ENCODE measurements at places on chromosomes 7 and 10. TPM values are rescaled to one million over a fixed set of nuclear protein-coding genes. Genes with fewer than 3 reads are reported as not detected.

DNA sequence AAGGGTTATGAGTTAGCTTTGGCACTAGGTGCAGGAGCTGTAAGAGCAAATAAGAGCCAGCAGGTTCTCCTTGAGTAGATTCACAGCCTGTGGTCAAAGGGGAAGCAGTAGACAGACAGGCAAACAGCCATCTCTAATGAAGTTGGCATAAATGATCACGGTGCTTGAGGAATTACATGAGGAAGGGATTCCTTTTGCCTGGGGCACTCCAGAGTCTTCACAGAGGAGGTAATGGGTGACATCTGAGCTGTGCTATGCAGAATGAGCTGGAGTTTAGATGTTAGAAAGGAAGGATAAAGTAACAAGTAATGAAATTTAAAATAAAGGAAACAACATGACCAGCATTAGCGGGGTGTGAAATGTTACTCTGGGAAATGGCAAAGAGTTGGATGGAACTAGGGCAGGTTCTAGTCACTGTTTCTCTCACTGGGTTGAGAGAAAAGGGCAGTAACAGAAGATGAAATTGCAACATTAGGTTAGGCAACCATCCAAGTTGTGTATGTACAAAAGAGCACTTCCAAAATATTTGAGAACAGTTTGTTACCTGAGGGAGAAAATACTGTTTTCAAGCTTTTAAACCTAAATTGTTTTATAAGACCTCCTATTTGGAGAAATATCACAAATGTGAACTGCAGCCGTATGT is 613.8 kb downstream of the PHTF2 start:
- H3K4me3 ChIP-seq: no peak overlapping the region
- no peak overlapping the region for H3K27ac ChIP-seq
- H3K36me3 ChIP-seq: no peaks in the 10 kb centered on the region
- DNase-seq: no peak
- H3K4me1 ChIP-seq: no peaks in the 10 kb centered on the region
- H3K27me3 ChIP-seq: no peaks in the 10 kb centered on the region

GRCh38 chr7:67842571-67842970 is 845.9 kb downstream of the TYW1 start:
- DNase-seq: no peak
- H3K27me3 ChIP-seq: no peaks in the 10 kb centered on the region
- no peak overlapping the region for H3K27ac ChIP-seq
- H3K36me3 ChIP-seq: no peaks in the 10 kb centered on the region
- no peak overlapping the region for H3K4me3 ChIP-seq
- no peaks in the 10 kb centered on the region for H3K4me1 ChIP-seq

DNA sequence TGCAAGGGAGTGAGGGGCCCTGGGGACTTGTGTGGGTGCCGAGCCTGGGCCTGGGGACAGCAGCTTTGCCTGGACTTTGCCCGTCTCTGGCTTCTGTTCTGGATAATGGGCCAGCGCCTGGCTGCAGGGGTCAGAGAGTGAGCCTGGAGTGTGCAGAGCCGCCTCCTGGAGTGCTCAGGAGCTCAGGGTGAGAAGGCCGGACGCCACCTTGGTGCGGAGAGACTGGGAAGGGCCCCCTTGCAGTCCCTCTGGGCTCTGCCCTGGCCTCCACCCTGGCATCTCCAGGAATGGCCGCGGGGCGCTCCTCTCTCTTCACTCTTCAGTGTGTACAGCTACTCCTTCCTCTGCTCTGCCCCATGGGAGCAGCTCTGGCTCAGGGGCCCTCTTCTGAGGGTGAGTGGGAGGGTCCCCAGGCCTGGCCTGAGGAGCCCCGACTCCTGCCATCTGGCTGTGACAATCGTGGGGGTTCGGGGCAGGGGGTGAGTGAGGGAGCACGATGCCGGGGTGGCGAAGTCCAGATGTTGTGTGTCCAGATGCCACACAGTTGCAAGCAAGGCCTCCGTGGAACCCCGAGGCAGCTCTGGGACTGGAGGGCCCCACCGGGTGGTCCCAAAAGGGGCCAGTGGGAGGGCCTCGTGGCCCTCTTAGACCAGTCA is 187.1 kb downstream of the DNAJB6 start:
- H3K4me1 ChIP-seq: no peaks in the 10 kb centered on the region
- no peaks in the 10 kb centered on the region for H3K36me3 ChIP-seq
- H3K27me3 ChIP-seq: no peaks in the 10 kb centered on the region
- no peak overlapping the region for H3K4me3 ChIP-seq

- no peaks in the 10 kb centered on the region for H3K27me3 ChIP-seq
- no peaks in the 10 kb centered on the region for H3K4me1 ChIP-seq
- H3K36me3 ChIP-seq: no peaks in the 10 kb centered on the region
- H3K4me3 ChIP-seq: no peak overlapping the region
These were observed 257.2 kb downstream of the TWIST1 start for GRCh38 chr7:18860221-18860620.

DNA sequence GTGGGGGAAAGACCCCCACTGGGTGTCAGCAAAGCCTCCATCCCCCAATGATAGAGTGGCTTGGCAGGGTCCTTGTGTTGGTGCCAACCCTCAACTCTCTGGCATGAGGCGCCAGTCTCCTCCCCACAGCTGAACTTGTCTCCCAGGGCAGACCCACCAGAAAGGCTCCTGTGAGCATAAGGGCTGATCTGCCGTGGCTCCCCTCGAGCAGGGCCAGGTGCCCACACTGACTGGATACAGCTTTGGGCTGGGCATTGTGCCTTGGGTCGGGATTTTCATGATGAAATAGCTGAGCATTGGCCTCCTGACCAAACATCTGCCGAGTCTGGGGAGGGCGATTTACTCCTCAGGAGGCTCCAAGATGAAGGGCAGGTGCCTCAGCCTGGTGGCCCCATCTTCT is 68.1 kb upstream of the NPTX2 start:
- no peaks in the 10 kb centered on the region for H3K36me3 ChIP-seq
- H3K27me3 ChIP-seq: no peaks in the 10 kb centered on the region
- no peaks in the 10 kb centered on the region for H3K4me1 ChIP-seq
- H3K27ac ChIP-seq: no peak overlapping the region
- H3K4me3 ChIP-seq: no peak overlapping the region
- DNase-seq: no peak

DNA sequence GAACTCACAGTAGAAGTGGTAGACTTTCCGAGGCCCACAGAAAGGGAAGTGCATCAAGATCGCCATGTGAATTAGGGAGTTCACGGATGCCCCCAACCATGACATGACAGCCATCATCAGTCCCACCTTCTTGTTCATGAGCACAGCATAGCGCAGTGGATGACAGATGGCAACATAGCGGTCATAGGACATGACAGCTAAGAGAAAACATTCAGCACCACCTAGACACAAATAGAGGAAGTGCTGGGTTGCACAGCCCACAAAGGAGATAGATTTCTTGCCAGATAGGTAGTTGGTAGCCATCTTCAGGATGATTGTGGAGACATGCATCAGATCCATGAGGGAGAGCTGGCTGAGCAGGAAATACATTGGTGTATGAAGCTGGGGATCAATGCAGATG is 342 bp downstream of the OR2AE1 start:
- H3K36me3 ChIP-seq: no peaks in the 10 kb centered on the region
- no peak overlapping the region for H3K4me3 ChIP-seq
- no peak overlapping the region for H3K27ac ChIP-seq
- no peaks in the 10 kb centered on the region for H3K27me3 ChIP-seq
- DNase-seq: no peak
- no peaks in the 10 kb centered on the region for H3K4me1 ChIP-seq

GRCh38 chr7:150405584-150406311 is 26.6 kb downstream of the ZNF775 start:
- peak overlapping the region; percentile 85 for H3K27ac ChIP-seq
- peaks cover 9% of the 10 kb centered on the region for H3K36me3 ChIP-seq
- no peaks in the 10 kb centered on the region for H3K27me3 ChIP-seq
- H3K4me3 ChIP-seq: peak overlapping the region; percentile 92
- no peak for DNase-seq

DNA sequence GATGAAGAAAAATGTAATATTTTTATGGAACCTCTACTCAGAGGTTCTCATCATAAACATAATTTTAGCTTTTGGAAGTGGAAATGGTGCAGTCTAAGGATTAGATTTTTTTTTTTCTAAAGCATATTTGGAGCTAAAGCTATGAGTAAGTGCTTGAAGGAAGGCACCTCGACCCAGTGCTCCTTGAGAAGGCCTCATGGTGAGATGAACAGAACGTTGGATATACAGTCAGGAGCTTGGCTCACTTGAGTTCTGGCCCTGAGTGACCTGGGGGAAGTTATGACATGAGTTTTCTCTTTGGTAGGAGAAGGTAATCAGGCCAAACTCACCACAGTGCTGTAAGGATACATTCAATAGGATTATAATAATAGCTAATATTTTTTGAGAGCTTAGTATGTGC is 163.3 kb downstream of the JCAD start:
- no peaks in the 10 kb centered on the region for H3K36me3 ChIP-seq
- no peaks in the 10 kb centered on the region for H3K4me1 ChIP-seq
- DNase-seq: no peak
- H3K27ac ChIP-seq: no peak overlapping the region
- H3K4me3 ChIP-seq: no peak overlapping the region
- peaks cover 7% of the 10 kb centered on the region for H3K27me3 ChIP-seq

DNA sequence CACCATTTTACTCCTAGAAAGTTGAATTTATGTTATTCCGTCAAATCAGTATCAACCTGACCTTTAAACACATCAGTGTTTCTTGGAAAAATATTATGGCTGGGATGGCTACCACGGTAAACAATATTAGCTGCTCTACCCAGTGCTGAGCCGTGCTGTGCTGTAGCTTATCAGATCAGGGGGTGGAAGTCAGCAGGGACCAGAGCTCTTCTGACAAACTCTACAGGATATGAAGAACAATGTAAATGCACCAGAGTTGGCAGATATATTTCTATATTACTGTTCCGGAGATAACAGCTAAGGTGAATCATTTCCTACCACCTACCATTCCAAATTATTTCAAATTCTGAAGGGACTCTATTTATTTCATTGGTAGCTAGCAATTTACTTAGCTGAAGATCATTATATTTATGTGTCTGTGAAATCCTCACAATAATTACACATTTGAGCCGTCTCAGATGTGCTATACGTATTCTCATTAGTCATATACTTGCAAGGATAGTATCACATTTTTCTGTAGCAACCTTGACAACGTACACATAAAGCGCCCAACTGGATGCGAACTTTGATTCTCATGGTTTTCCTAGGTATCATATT is 76.5 kb downstream of the TEX36 start:
- H3K27ac ChIP-seq: no peak overlapping the region
- no peaks in the 10 kb centered on the region for H3K4me1 ChIP-seq
- H3K4me3 ChIP-seq: no peak overlapping the region
- H3K36me3 ChIP-seq: no peaks in the 10 kb centered on the region
- H3K27me3 ChIP-seq: no peaks in the 10 kb centered on the region

GRCh38 chr7:36131026-36131425 is 22.0 kb upstream of the EEPD1 start:
- no peak overlapping the region for H3K27ac ChIP-seq
- no peaks in the 10 kb centered on the region for H3K27me3 ChIP-seq
- H3K4me1 ChIP-seq: peaks cover 5% of the 10 kb centered on the region
- no peak overlapping the region for H3K4me3 ChIP-seq
- DNase-seq: no peak

DNA sequence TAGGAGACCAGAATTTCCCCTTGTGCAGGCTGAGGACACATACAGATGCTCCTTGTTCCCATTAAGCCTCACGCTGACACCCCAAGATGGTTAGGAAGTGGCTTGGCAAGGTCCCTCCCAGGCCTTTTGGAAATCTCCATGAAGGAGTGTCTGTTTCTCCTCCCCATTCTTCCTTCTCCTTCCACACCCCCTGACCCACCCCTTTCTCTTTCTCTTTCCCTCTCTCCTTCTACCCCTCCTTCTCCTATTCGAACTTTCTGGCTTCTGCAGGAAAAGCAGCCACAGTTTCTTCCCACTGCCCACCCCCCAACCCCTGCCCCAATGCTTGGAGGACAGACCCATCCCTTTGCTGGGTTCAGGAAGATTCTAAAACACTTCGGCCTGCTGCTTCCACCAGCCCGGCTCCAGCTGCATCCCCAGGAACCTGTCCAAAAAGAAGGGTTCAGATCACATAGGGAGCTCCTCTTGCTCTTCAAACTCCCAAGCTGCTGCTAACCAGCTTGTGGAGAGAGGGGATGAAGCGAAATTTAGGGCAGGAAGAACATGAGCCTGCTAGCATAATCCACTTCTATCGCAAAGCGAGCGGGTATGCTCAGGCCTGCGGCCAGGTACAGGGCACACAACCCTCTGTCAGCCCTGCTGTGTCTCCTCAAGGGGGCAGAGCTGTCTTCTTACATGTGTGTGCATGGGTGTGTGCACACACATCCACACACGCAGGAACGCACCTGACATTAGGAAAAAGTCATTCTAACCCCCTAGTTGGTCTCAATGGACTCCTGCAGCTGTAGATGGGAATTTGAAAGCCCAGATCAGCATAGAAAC is 80.4 kb downstream of the PPP1R3C start:
- no peaks in the 10 kb centered on the region for H3K27me3 ChIP-seq
- H3K36me3 ChIP-seq: no peaks in the 10 kb centered on the region
- no peak overlapping the region for H3K4me3 ChIP-seq
- H3K4me1 ChIP-seq: no peaks in the 10 kb centered on the region
- H3K27ac ChIP-seq: no peak overlapping the region
- no peak for DNase-seq

GRCh38 chr10:92573091-92573797 is 649 bp downstream of the IDE start:
- DNase-seq: peak; percentile 34
- H3K4me1 ChIP-seq: peaks cover 26% of the 10 kb centered on the region
- peak overlapping the region; percentile 50 for H3K4me3 ChIP-seq
- no peaks in the 10 kb centered on the region for H3K27me3 ChIP-seq
- H3K36me3 ChIP-seq: no peaks in the 10 kb centered on the region

- no peak for DNase-seq
- no peaks in the 10 kb centered on the region for H3K27me3 ChIP-seq
- H3K36me3 ChIP-seq: no peaks in the 10 kb centered on the region
- no peaks in the 10 kb centered on the region for H3K4me1 ChIP-seq
These were observed 133.5 kb upstream of the PITRM1 start for GRCh38 chr10:3306050-3306449.

DNA sequence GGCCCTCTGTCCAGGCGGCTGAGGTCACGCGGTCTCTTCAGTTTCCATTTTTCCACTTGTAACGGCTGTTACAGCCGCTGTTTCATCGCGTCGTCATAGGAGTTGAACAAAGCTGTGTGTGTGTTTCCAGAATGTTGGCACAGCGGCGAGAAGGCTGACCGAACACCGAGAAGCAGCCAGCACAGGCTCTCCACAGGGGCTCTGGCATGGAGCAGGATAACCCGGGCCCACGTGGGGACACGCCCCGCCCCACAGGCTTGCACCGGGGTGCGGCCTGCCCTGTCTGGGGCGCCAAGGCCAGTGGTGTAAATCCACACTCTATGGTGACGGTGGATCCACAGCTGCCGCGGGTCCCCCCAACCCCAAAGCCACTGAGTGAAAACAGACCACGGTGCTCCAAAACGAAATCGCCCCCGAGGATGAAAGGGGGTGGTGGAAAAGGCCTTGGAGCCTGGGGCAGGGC is 448.2 kb downstream of the DNAJB6 start:
- H3K27ac ChIP-seq: no peak overlapping the region
- no peak for DNase-seq
- no peak overlapping the region for H3K4me3 ChIP-seq
- H3K27me3 ChIP-seq: no peaks in the 10 kb centered on the region
- H3K36me3 ChIP-seq: no peaks in the 10 kb centered on the region

SVOPL gene
- total RNA-seq: not detected

CLDN3 gene
- total RNA-seq: not detected

CALHM3 gene
- not detected for total RNA-seq

ALOX5 gene
- 3.1 TPM for total RNA-seq

TACR2 gene
- total RNA-seq: not detected

MMD2 gene
- total RNA-seq: not detected

FRAT1 gene
- 21.8 TPM for total RNA-seq

PON3 gene
- total RNA-seq: not detected
